T-helper 17 cell (primary cell): ENCODE measurements at places on chromosomes 2 and 18. TPM values are rescaled to one million over a fixed set of nuclear protein-coding genes. Genes with fewer than 3 reads are reported as not detected.

DNA sequence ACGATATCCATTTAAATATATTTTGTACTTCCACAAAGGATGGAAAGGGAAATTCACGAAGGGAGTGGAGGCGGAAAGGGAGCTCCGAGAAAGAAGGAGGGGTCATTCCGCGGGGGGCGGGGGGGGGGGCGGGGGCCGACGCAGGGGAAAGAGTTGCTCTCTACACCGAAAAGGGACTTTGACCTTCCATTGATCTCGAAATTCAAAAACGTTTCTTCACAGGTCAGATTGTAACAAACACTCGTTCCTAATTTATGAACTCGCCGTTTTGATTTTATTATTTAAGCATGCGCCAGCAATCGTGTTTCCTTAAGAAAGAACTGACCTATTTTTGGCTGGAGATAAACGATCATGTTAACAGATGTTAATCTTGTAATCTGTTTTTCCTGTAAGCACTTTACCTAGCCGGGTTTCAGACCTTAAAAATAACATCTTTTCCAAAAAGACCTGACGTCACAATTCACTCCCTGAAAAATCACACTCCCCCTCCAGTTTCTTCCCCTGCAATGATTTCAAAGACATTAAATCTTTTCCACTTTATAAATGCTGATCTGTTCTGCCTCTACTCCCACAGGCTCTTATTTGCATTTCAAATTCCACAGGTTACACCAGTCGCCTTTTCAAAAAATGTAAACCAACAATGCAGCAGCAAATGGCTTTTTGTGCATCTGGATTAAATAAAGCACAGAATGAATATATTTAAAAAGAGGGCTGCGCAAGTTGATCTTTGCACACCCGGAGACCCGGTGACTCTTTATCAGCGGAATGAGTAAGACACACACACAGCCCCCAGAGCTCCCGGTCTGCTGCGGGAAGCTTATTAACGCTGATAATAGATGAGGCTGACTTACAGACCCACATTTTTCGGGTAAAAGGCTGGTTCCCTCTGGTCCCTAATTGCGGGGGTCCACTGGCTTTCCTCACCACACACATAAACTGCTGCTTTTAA lies 1.6 kb downstream of the ZNF516 start:
- no peak for DNase-seq

XIRP2 gene
- not detected for total RNA-seq

DNA sequence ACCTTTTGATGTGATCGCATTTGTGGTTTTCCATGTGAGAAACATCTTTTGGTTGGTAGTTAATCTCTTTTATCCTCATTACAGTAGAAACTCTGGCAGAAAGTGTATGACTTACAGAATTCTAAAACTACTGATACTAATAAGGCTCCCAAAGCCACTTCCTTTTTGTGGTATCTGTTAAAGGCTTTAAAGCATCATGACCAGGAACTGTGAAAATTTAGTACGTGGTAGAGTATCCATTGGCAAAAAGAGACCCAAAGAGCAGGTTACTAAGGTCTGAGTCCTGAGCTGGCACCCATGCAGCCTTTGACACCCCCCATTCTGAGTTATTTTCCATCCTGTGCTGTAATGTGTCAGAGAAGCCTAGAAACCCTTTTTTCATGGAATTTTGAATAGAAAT lies 94.5 kb downstream of the DPP4 start:
- DNase-seq = no peak

- DNase-seq = no peak
Measured at GRCh38 chr18:14900435-14900834, 152.5 kb downstream of the ANKRD30B start.

GRCh38 chr2:19872302-19872701 lies 29.5 kb downstream of the TTC32 start:
- DNase-seq = no peak

GRCh38 chr2:159217676-159218075 lies 68.8 kb downstream of the WDSUB1 start:
- DNase-seq = no peak

MYL12B gene
- total RNA-seq = 172 TPM

AGPS gene
- total RNA-seq = 26.2 TPM

SNED1 gene
- total RNA-seq = 42.0 TPM

MREG gene
- total RNA-seq = 5.3 TPM

DNA sequence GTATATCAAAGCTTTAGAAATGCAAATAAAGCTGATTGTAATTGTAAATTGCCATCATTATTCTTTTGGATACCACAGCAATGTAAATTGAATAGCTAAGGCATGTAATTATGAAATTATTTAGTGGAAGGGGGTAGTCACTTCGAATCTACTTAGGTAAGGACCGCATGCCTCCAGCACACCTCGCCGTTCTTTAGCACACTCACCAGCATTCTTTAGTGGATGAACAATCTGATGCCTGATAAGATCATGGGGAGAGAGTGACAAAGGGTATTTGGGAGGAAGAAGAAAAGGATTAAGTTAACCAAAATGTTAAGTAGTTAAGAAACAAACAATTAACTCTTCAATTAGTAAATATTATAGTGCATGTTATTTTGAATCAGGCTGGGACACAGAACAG lies 46.4 kb upstream of the DSC1 start:
- DNase-seq = no peak

DNA sequence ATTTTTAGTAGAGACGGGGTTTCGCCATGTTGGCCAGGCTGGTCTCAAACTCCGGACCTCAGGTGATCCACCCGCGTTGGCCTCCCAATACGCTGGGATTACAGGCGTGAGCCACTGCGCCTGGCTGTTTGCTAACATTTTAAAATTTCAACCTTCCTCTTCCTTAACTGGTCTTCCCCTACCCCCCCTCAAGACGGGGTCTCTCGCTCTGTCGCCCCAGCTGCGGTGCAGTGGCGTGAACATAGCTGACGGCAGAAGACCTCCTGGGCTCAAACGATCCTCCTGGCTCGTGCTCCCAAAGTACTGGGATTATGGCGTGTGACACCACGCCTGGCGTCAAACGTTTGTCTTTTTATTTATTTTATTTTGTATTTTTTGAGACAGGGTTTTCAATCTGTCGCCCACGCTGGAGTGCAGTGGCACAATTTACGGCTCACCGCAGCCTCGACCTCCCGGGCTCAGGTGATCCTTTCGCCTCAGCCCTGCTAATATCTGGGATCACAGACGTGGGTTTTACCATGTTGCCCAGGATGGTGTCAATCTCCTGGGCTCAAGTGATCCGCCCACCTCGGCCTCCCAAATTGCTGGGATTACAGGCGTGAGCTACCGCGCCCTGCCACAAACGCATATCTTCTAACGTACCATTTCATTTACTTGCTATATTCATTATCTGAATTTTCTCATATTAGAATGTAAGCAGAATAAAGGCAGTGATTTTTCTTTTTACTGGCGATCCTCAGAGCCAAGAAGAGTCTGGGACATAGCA lies 984 bp upstream of the MSH2 start:
- DNase-seq = no peak

DNA sequence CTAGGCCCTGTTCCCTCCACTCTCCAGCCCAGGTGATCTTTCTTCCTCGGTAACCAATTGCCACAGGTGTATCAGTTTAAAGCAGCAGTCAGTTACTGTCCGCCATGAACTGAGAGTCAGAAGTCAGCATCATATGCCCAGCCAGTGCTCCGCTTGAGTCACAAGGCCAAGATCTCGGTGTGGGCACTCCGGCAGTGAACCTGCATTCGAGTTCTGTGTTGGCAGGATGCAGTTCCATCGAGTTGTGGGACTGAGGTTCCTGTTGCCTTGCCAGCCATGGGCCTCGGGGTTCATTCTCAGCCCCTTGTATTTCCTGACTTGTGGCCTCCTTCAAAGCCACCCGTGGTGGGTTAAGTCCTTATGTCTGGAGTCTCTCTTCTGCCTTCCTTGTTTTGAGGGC lies 3.1 kb upstream of the TMEM185B start:
- no peak for DNase-seq

DUSP19 gene
- 0.60 TPM for total RNA-seq

DNA sequence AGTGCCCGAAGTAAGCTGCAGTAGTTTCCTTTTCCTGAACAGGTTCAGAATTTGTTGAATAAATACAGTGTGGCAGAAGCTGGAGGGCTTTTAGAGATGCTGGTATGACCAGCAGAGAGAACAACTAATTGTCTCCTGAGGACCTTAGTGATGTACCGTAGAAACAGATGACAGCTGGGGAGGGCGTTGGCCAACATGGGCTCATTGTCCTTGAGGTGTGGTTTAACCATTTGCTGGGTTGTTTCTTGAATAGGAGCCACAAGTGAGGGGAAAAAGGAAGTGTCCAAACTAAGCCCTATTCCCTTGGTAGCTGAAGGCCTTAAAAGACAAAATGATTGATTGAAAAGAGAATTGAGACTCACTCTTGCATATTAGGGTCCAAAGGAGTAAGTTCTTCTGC lies 11.7 kb upstream of the FAM228A start:
- DNase-seq = no peak

FAM124B gene
- total RNA-seq = 2.7 TPM

ARHGAP15 gene
- total RNA-seq = 277 TPM
